ENCODE measurements at places on chromosomes 7 and 10. TPM values are rescaled to one million over a fixed set of nuclear protein-coding genes. Genes with fewer than 3 reads are reported as not detected.

- no peak for DNase-seq
These were observed 76.4 kb downstream of the C10orf90 start for GRCh38 chr10:126593968-126594701.

DNA sequence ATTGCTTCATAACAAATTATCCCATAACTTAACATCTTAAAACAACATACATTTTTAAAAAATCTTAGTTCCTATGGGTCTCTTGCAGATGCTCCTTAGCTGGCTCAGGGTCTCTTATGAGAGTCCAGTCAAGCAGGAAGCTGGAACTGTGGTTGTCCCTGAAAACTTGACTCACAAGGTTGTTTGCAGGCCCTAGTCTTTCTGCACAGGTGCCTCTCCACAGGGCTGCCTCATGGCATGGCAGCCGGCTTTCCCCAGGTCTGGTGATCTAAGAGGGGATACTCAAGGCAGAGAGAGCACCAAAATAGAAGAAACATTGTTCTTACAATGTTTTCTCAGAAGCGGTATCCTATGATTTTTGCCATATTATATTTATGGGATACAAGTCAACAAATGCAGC, 127.1 kb downstream of the CDK14 start:
- no peak for DNase-seq

GRCh38 chr10:128624656-128625530, 498.7 kb upstream of the MKI67 start:
- DNase-seq, result no peak

DNA sequence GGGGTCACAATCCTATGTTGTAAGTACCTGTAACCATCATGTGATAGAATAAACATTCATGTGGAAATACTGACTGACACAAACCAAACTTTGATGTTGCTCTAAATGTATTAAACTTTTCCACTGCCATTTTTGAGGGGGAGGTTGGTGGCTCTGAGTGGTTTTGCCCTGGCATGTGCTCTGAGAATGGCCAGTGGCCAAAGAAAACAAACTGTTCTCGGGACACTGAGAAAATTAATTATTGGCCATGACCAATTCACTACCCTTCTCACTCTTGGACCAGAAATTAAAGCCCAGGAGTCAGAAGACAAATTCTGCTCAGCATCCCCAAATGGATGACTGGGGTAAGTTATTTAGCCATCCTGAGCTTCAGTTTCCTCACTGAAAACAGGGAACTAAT, 195.9 kb downstream of the XPNPEP1 start:
- DNase-seq, result no peak

DNA sequence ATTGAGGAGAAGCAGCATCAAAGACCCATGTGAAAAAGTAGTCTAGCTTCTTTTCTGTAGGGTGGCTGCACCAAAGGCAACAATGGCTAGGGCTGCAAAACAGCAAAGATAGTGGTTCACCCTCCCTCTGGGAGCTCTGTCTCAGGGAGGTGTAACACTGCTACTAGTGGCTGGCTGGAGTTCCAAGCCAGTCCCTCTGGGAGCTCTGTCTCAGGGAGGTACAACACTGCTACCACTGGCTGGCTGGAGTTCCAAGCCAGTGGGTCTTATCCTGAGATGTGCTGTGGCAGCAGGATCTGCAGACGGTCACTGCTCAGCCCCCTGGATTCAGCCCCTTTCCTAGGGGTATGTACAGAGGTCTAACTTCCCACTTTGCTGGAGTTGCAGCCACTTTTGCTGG, 37.9 kb upstream of the TMEM140 start:
- DNase-seq, result no peak

Gene ZC3HAV1
- total RNA-seq, result 220 TPM

Gene CACNA2D1
- not detected for total RNA-seq

DNA sequence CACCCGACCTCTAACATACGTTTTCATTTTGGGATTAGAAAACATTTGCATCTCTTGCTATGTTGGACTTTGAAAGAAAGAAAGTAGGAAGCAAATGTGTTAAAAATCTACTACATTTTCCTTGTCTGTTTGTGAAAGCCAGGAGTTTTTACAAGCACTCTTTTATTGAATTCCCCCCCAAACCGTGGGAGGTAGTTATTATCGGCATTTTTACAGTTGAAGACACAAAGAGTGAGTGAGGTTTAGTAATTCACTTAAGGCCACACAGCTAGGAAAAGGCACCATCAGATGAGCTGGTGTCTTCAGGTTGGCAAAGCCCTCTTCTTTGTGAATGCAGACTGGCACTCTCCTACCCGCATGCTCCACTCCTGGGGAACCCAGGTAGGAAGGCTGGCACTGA, 23.5 kb upstream of the SFMBT2 start:
- no peak for DNase-seq

Measured in CD4-positive, CD25-positive, alpha-beta regulatory T cell (primary cell).